Urothelium cell line (cell line): ENCODE measurements at places on chromosomes 3 and 15.

DNA sequence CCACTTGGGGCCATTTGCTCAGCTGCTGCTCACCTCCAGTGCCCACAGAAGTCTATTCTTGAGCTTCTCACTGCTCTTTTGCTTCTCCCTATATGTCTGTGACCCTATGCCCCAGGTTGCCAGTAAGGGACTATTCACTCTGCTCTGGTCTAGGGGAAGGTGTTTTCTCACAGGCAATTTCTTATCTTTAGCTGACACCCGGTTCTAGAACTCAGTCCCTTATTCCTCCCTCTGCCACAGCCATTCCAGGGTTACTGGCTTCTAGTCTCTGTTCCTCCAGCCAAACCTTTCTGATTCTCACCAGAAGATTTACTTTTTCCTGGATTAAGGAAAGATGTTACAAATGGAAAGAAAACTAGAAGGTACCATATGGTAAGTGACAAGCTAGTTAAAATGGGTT, 574.0 kb downstream of the NTRK3 start:
- DNase-seq = no peak

DNA sequence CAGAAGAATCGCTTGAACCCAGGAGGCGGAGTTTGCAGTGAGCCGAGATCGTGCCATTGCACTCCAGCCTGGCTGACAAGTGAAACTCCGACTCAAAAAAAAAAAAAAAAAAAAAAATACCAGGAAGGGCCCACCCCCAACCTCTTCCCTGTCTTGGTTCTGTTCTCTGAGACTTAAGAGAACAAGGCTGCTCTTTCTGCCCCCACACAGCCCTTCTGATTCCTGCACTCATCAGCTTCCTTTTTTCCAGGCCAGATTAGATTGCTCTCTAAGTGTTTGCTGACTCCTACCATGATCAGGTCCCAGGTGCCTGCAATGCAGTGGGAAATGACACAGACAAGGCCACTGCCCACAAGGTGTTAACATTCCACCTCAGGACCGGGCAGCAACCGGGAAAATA, 13.0 kb downstream of the TMEM44 start:
- DNase-seq = no peak

DNA sequence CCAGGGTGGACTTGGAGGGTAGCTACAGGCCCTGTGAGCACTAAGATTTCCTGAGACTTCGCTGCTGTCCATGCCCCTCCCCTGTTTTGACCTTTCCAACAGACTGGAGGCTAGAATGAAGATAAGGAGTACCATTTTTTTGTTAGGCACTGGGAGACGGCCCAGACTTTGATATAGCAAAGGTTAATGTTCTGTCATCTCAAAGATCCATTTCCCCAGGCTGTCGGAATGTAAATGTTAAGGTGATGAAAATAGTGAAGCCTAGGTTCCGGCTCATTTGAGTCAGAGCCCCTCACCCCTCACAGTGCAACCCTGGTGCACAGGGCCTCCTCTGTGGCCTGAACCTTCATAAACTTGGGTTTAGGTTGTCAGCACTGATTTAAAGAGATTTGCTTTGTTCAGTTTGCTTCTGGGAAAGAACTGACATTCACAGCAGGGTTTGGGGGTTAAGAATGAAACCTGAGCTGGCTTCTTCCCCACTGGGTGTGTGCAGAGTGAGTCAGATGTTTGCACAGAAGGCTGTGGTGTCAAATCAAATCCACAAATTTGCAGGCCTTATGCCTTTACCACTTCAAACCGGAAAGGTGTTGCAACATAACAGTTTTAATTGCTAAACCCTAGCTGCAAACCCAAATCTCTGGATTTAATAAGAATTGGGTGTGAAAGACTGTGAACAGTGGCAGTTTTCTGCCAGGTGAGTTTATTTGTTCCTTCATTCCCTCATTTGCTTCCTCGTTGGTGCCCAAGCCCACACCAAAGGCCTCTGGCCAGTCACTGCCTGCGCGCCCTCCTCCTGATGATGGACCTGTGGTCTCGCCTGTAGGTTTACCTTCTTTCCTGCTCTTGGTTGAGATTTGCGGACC, 20.6 kb upstream of the KCTD6 start:
- peak; percentile 91 for DNase-seq

DNA sequence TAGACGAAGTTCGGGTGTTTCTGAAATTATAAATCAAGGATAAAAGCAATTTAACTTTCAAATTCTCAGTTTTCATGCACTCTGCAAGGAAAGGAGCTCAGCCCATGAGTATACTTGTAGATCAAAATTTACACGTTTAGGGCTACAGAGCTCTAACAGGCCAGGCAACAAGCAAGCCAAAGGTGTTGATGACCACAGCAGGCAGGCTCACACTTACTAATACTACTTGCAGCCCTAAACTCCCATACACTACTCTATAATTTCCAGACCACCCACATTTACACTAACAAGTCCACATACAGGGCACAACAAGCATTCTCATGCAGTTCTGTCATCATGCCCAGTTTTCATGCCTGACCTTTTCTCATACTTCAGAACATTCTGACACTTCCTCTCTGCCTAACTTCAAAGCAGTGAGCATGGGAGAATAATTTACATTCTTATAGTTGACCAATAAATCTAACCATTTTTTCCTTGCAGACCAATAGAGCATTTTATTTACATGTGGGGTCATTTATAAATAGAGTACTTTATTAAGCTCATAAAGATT, 124.7 kb upstream of the FRMD4B start:
- no peak for DNase-seq

DNA sequence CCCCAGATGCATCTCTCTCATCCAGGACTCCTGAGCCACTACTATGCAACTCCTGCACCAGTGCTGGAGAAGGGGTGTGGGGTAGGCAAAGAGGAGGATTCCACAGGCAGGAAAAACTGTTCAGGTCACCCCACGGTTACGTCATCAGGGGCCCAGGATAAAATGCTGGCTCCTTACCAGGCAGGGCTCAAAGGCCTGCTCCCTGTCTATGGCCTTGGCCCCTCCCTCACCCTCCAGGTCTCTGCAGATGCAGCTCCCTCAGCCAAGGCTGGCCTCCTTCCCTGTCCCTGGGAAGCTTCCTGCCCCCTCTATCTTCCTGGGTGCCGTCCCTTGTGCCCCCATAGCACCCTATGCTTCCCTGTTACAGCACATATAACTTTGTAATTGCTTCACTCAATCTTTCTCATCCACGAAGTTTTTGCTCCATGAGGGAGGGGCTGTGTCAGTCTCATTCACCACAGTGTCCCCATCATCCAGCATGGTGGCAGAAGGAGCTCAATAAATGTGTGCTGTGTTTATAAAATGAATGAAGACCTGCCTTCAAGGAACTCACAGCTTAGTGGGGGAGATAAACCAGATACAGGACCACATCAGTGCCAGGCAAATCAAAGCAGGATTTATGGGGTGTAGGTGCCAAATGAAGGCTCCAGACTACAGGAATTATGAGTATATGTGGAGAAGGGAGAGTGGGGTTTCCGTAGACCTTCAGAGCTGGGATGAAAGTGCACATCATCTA, 18.6 kb downstream of the KBTBD13 start:
- no peak for DNase-seq

GRCh38 chr3:158911586-158911985, 109.7 kb downstream of the MFSD1 start:
- no peak for DNase-seq

- peak; percentile 16 for DNase-seq
Measured at GRCh38 chr3:110414855-110415254, 656.8 kb upstream of the NECTIN3 start.

DNA sequence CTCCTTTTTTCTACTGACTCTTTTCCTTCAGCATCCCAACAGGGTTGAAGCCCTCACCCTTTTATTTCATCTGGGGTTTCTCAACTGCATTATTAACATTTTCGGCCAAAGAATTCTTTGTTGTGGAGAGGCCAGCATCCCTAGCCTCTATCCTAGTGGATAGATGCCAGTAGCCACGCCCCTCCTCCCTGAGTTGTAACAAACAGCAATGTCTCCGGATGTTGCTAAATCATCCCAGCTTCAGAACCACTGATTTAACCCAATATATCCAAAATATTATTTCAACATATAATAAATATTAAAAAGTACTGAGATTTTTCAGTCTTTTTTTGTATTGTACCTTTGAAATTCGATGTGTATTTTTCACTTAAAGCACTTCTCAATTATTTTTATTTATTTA, 2.0 kb upstream of the RNF111 start:
- DNase-seq = no peak

DNA sequence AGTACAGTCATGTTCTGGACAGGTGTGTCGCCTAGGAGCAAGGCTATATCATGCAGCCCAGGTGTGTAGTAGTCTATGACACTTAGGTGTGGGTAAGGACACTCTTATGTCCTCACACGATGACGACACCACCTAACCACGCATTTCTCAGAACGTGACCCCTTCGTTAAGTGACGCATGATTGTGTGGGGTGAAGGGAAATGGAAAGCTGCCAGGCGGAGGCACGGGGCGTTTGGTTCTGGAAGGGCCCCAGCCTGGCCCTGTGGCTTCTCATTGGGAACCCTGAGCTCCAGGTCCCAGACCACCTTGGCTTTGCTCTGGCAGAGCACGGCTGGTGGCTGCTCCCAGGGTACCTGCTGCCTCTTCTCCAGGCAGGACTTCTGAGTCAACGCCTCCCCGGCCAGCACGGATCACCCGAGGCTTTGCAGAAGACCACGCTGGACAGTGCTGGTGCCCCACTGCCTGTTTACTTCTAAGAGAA, 39.3 kb downstream of the FBLN2 start:
- DNase-seq = no peak

- no peak for DNase-seq
Measured at GRCh38 chr3:58082047-58082446, 73.8 kb downstream of the FLNB start.

DNA sequence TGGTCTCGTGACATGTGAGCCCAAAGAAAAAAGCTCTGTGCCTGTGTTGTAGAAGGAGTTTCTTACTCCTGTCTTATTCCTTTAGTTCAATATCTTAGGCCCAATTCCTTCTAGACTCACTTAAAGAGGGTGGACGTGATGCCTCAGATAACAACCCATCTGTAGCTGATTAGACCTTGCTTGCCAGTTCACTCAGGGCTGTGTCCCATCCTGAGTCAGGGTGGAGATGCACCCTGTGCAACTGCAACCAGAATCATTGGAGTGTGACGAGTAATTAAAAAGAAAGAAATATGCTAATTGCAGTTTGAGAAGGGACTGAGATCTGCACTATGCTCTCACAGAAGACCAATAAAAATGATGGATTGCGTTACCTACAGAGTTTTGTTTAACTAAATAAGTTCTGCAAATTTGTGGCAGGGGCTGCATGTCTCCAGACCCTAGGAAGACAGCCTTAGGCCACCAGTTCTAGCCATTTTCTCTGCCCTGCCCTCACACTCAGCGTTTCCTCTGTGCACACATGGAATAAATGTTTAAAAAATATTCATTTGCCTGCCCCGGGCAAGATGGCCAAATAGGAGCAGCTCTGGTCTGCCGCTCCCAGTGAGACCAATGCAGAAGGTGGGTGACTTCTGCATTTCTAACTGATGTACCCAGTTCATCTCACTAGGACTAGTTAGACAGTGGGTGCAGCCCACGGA, 83.0 kb downstream of the MOBP start:
- DNase-seq = no peak

DNA sequence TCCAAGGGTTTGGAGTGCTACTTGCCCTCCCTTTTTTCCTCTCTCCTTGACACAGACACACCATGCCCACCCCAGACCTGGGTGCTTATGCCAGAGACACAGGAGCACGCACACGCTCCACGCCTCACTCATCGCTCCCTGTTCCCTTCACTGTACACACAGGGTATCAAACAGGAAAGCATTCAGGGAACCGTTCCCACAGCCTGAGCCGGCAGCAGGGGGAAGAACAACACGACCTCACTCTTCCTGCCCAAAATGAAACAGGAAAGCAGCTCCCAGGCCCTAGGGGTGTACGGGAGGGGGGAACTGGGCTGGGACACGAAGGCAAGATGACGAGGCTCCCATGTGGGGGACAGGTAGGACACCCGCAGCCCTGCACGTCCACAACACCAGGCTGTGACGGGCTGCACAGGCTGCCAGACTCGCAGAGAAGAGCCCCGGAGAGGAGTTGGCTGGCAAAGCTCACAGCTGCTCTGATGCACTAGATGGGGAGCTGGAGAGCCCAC, 11.2 kb downstream of the DLL4 start:
- DNase-seq = no peak

- DNase-seq = no peak
Measured at GRCh38 chr3:44036850-44037249, 204.8 kb upstream of the TOPAZ1 start.

- DNase-seq = no peak
Measured at GRCh38 chr3:35746492-35746891, 107.2 kb downstream of the ARPP21 start.

- no peak for DNase-seq
Measured at GRCh38 chr15:66685638-66686150, 16.3 kb upstream of the SMAD6 start.

DNA sequence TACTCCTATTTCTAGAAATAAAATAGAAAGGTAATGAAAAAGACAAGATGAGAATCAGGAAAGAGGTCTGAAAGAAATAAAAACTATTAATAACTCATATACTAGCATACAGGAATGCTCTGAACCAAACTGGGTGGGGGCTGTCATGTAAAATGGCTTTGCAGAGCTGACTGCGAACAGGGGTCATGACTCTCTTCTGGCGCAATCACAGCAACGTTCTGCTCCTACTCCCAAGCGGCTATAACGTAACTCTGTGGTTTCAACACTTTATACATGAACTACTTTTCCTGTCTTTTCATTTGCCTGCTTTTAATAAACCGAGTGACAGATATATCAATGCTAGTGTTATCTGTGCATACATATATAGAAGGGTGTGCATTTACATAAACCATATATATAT, 116.7 kb downstream of the DLG1 start:
- no peak for DNase-seq

GRCh38 chr3:11077466-11077865, 76.8 kb upstream of the HRH1 start:
- DNase-seq = no peak

- DNase-seq = no peak
Measured at GRCh38 chr15:71242292-71242691, 127.0 kb downstream of the THSD4 start.

GRCh38 chr15:70180186-70180875, 82.6 kb upstream of the TLE3 start:
- DNase-seq = no peak

- no peak for DNase-seq
Measured at GRCh38 chr3:105214590-105214989, 152.1 kb upstream of the ALCAM start.

DNA sequence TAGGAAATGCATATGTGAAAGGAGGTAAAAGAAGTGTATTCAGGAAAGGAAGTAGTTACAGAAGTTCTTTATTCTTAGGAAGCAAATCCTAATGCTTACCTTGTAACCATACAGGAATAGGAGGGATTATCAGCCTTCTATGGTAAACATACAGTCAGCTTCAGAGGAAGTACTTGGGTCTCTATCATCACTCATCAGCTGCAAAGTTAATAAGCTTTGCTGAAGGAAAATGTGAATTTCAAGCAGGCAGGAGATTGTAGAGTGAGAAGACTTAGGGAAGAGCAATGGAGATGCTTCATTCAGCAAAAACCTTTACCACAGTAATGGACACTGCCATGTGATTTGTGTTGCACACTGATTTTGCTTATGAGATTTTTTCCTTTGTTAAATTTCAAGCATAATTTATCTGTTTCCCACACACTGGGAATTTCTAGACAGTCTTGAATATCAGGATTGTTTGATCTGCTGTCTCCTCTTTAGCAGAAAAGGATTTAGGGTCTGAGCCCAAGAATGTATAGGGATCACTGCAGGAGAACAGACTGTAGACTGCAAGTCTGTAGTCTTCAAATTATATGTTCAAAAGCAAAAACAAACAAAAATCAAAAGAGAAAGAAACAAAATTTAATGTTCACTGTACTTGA, 150.8 kb downstream of the ZNF609 start:
- DNase-seq = no peak

- no peak for DNase-seq
Measured at GRCh38 chr3:194868831-194869230, 183.1 kb downstream of the FAM43A start.

GRCh38 chr15:93835344-93835743, 396.0 kb upstream of the MCTP2 start:
- no peak for DNase-seq
